ENCODE measurements at places on chromosomes 7 and 10.

DNA sequence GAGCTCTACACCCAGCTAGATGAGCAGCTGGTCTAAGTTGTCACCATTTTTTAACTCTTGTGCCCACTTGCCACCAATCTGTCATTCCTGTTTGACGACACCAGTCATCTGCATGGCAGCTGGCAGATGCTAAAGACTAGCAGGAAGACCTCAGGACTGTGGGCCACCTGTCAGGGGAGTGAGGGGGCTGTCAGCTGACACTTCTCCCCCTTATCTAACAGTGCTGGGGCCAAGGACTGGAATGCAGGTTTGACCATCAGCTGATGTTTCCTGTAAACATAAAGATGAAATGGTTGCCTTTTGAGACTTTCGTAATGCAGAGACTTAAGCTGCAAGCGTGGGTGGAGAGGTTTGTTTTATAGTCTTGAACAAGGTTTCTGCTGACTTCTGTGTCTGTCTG is 93.5 kb downstream of the WNT2 start:
- DNase-seq = no peak

DNA sequence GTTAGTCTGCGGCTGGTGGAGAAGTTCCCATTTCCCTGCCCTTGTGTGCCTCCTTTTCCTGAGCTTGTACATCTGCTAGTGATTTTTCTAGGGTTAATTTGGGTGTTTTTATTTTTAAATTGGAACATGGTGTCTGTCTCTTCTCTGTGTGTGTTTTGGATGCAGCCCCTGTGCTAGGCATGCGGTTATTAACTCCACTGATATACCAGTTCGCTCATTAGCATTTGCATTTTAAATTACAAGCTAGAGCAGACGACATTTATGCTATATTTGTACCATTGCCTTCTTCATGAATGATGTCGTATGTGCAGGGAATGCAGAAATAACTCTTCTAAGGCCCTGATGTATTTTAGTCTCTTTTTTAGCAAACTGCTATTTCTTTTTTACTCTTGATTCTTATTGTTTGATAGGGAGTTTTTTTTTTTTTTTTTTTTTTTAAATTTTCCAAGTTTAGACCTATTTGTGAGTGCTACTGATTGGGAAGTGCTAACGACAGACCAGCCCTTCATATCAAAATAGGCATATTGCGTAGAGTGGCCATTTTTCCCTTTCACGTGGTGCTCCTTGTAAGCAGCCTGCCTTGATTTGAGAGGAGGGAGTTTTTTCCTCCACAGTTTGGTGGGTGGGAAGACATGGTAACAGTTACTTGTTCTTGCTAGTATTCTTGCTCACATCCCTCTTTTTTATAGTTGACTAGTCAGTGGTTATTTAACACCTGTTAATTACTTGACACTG is 89.6 kb downstream of the LRRC4 start:
- DNase-seq = no peak

DNA sequence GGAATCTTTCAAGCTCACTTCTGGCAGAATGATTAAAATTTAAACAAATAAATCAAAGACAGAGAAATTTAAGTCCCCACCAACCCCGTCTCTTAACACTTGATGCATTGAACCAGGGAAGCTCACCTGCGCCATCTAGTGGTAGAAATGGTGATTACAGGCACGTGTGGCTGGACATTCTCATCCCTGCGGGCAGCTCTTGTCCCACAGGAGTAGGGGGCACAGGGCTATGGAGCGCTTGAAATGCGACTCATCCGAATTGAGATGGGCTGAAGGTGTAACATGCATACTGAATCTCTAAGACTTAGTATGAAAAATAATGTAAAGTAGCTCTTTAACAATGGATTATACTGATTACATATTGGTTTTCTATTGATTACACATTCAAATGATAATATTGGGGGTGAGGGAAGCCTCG is 24.8 kb upstream of the SLIT1 start:
- peak; percentile 50 for DNase-seq

GRCh38 chr7:66518151-66518691 is 110.5 kb upstream of the KCTD7 start:
- no peak for DNase-seq

GRCh38 chr10:89916468-89917215 is 215.3 kb downstream of the KIF20B start:
- no peak for DNase-seq

DNA sequence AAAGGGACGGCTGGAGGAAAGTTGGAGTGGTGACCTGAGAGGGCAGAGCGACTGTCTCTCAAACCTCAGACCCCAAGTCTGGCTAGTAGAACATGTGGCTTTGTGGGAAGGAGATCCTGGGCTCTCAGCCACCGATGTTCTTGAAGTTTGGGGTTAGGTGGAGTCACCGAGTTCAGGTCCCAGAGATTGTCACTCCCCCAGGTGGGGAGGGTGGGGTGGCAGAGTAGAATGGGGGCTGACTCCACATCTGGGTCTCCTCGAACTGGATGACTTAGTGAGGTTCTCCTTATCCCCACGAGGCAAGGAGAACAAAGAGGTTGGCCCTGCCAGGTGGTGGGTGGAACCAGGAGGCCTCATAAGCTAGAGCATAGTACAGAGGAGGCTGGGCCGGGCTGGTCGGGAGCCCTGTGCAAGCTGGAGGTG is 14.7 kb upstream of the PNLIPRP2 start:
- DNase-seq = no peak

Measured in naive B cell (primary cell).